Fibroblast of skin of back (primary cell): ENCODE measurements at places on chromosomes 16 and 17.
A peak's percentile ranks its signal among the peaks of the same experiment; 100 is the strongest.

- peak; percentile 46 for DNase-seq
Observed at GRCh38 chr17:64216338-64217248, 46.5 kb downstream of the TEX2 start.

- DNase-seq = no peak
Observed at GRCh38 chr17:2798678-2799077, 2.4 kb downstream of the RAP1GAP2 start.

DNA sequence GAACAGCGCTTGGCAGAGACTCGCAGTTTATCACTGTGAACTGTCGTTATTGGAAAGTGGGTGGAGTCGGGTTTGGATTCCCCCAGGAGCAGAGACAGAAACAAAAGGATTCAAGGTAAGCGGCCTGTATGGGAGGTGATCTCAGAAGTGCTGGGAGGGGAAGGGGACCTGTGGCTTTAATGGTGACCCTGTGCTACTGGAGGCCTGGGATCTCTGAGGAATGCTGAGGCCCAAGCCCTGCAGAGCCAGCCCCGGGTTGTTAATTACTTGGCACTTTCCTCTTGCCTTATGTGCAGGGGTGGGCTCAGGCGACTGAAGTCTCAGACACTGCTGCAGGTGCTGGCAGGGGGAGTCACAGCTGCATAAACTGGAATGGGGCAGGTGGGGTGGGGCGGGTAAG, 27.4 kb downstream of the IRF8 start:
- no peak for DNase-seq

DNA sequence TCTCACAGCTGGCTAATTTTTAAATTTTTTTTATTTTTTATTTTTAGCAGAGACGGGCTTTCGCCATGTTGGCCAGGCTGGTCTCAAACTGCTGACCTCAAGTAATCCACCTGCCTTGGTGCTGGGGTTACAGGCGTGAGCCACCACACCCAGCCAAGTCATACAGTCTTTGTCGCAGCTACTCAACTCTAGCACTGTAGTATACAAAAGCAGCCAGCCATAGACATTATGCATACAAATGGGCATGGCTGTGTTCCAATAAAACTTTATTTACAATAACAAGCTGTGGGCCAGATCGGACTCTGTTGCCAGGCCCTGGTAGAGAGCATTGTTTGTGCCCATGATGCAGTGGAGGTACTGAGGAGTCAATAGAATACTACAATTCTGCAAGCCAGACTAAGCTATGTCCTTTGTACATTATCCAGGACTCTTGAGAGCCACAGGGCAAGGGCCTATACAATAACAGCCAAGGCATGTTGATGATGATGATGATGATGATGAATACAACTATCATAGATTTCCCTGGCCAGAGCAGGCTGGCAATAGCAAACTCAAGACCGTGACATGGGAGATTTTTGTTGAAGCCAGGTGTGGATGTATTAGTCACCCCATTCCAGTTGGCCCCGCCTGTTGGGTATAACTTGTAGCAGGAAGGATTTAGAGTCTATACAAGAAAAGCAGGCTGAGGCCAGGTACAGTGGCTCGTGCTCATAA, 101.8 kb downstream of the MYH11 start:
- DNase-seq = no peak

DNA sequence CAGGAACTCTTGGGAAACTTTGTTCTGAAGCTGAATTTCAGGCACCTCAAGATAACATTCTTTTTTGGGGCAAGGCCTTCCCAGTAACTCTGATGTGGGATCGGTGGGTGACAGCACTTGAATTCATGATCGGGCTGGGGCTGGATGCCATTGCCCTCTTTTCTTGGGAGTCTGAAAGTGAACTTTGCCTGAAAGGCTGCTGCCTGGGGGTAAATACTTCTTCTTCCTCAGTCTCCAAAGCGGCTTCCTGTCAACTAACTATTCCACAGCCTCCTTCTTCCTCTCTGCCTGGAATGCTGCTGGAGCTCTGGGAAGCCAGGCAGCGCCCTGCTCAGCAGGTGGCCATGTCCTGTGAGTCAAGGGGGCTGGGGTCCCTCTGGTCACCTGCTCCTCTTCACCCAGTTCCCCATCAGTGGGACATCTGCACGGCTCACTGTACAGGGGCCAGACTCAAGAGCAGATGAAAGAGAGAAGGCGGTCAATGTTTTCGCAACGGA, 79.5 kb downstream of the WIPI1 start:
- DNase-seq = peak; percentile 30

DNA sequence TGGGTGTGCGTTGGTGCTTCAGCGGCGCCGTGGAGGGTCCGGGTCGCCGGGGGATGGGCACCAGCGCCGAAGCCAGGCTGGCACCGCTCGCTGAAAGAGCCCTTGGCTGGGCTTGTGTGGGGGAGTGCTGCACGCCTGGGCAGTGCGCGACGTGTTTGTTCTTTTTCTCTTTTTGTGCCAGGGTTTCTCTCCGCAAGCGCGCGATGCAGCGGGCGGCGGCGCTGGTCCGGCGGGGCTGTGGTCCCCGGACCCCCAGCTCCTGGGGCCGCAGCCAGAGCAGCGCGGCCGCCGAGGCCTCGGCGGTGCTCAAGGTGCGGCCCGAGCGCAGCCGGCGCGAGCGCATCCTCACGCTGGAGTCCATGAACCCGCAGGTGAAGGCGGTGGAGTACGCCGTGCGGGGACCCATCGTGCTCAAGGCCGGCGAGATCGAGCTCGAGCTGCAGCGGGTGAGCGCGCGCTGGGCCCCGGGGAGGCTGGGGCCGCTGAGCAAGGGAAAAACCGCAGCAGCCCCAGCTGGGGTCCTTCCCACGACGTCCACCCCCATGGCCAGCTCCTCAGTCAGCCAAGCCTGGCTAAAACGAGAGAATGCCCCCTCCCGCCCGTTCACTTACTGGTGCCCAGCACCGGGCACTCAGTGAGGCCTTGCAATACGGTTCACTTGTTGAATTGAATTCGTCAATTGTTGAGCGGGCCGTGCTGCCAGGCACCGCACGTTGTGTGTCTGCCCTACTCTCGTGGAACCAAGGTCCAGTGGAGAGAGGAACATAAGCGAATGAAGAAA, 541 bp downstream of the GPT2 start:
- DNase-seq = peak; percentile 7

- peak; percentile 4 for DNase-seq
Observed at GRCh38 chr17:30379303-30379902, 676 bp downstream of the CPD start.
